ENCODE measurements at places on chromosomes 5 and 9. TPM values are rescaled to one million over a fixed set of nuclear protein-coding genes. Genes with fewer than 3 reads are reported as not detected.
A peak's percentile ranks its signal among the peaks of the same experiment; 100 is the strongest.

- DNase-seq: no peak
These were observed 4.8 kb downstream of the FOXI1 start for GRCh38 chr5:170110403-170111087.

GPBP1 gene
- 136 TPM for total RNA-seq

DNA sequence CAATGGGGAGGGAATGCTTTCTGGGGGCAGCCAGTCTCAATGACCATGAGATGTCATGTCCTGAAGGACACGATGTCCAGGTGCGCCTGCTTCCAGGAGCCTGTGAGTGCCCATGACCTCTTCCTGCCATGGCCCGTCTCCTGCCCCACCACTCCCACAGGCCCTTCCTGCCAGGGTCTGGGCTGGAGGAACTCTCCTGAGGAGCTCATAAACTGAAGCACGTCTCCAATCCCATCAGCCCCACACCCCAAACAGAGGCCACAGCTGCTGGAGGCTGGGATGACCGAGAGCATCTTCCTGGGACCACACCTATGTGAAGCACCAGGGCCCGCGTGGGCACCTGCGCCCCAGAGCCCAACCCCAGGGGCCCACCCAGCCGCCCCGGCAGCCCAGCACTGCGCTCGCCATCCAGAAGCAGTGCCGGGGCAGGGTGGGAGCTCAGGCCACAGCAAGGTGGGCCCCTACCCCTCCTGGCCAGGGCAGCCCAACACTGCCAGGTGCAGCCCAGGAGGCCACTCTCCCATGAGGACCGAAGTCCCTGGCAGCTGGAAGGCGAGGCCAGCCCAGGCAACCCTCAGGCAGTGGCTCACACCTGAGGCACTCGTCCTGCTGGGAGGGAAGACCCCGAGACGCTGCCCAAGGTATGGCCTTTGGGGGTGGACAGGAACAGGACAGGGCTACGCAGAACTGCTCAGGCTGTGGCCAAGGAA is 53.9 kb upstream of the UBAC1 start:
- no peak for DNase-seq

DNA sequence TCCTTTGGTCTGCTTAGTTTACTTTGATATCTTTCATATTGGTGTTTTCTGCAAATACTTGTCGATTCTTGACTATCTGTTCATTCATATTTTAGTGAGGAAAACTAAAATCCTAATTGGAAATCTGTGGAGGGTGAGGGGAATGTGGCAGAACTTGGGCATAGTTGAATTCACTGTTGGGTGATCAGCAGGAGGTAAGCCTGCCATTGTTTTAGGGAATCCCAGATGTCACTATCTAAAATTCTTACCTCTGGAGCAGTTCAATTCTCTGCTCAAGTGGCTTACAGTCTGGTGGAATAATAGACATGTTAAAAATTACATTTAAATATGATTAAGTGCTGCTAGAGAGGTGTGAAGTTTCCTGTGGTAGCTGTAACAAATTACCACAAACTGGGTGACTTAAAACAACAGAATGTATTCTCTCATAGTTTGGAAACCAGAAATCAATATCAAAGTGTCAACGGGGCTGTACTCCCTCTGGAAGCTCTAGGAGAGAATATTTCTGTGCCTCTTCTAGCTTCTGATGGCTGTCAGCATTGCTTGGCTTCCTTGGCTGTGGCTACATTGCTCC is 90.3 kb upstream of the GCNT4 start:
- DNase-seq: no peak

DNA sequence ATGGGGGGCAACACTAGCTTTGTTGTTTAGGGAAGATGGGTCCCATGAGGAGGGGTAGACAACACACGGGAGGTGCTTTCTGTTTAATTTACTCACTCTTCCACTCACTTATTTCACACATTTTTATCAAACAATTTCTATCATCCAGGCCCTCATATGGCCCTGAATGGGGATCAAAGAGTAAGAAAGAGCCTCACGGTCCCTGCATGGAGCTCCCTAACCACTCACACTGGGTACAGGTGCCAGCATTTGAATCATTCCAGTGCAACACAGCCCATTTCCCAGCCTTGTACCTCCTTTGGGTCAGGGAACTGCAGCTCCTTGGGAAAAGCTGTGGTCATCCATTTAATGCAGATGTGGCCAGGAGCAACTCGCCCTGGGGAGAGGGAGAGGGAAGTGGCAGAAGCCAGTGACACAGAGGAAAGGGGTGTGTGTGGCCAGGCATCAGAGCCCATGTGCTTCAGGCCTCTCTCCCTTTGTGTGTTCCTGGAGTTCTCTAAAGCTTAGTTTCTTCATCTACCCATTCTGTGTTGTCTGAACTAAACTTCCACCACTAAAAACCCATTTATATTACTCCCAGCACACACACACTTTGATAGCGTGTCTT is 185.4 kb downstream of the PJA2 start:
- DNase-seq: no peak

EDIL3 gene
- not detected for total RNA-seq

GRCh38 chr9:12719431-12719830 is 26.2 kb downstream of the TYRP1 start:
- DNase-seq: no peak

DNA sequence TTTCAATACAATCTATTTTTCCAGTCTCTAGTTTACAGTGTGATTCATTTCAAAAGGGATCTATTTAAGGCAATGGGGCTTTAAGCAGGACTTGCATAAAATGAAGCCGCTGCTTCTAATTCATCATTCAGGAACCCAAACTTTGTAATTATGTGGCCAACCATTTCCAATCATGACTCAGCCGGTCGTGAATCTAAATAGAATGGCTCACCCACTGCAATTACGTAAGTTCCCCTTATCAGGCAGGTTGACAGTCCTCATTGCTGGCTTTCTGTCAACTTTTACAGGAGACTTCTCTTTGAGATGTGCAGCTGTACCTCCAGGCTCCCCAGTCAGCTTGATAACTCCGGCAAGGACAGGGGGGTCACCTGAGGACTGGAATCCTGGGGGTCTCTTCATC is 152.8 kb upstream of the DAP start:
- DNase-seq: no peak

- no peak for DNase-seq
These were observed 175.4 kb downstream of the RGS3 start for GRCh38 chr9:113638897-113639296.

DNA sequence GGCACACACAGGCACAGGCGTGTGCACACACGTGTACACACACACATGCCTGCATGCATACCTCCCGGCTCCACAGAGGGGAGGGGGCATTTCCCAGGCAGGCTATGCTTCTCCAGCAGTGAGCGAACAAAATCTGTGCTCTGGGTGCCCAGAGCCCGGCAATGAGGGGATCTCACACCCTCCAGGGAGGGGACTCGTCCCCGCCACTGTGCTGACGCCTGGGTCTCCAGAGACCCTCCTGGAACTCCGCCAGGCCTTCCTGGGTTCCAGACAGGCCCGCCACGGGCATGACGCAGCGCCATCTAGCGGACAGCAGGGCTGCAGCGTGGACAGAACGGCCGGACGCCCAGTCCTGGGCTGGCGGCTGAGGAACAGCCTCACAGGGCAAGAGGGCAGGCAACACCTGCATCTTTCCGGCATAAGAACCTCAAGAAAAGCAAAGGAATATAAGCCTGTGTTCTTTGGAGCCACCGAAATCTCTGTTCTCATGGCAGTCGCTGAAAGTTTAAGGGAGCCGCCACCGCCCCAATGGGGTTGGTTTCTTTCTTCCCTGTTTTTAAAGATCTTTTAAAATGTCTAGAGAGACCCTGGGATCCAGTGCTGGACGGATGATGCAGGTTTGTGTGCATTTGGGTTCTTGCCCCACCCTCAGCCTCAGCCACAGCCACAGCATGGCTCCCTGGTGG is 135.6 kb upstream of the PPP1R26 start:
- no peak for DNase-seq

FAT2 gene
- not detected for total RNA-seq

- no peak for DNase-seq
These were observed 35.2 kb downstream of the PIK3R1 start for GRCh38 chr5:68250661-68251298.

SLC6A19 gene
- not detected for total RNA-seq

- DNase-seq: no peak
These were observed 118.8 kb downstream of the MTX3 start for GRCh38 chr5:79872291-79872690.

GRCh38 chr5:132011622-132012343 is at the start of gene ACSL6:
Gene ACSL6 (minus strand): TSS chr5:132011658. CDS start chr5:132011553, 105 bp downstream.
- peak; percentile 51 for DNase-seq

CAMK2A gene
- total RNA-seq: not detected

GRCh38 chr9:134434894-134435506 is 108.7 kb downstream of the RXRA start:
- no peak for DNase-seq
